ENCODE measurements at places on chromosomes 1 and 21.

DNA sequence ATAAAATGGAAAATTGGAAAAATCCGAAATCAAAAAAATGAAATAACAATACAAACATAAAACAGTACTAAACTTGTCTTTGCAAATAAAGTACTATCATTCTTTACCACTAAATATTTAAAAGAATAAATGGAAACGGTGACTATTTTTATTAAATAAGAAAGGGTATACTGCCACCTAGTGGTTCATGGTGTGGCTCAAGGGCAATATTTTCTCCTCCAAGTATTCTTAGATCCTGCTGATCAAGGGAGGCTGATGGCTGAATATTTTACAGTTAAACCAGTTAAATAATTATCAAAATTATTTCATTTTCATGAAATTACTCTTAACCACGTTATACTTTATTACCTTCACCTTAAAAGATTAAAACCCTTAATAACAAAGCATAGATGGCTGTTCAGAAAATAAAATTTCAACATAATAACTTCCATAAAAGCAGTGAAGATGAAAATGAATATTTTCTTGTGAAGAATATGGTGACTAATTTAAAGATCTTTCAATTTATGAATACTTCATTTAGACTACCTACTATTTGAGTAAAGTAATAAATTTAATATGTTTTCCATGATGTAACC lies 1793.9 kb downstream of the NCAM2 start:
- no peak for DNase-seq

GRCh38 chr1:235601104-235601503 lies 48.5 kb downstream of the GNG4 start:
- no peak for DNase-seq

- DNase-seq, result no peak
These were observed 585.4 kb upstream of the PLXNA2 start for GRCh38 chr1:208829595-208829994.

DNA sequence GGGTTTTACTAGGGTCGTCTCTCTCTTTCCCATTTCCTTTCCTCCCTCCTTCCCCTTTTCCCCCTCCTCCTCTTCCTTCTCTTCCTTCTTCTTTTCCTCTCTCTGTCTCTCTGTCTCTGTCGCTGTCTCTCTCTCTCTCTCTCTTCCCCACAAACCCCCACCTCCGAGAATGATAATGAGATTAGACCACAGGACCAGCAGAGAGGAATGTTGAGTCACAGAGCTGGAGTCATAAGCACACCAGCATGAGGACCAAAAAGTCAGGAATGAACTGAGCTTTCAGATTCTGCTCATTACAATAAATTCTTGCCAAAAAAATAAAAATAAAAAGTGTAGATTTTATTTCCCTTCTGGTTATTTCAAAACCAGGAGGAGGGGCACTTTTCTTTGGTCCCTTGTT lies 377.4 kb downstream of the LTN1 start:
- DNase-seq, result no peak

DNA sequence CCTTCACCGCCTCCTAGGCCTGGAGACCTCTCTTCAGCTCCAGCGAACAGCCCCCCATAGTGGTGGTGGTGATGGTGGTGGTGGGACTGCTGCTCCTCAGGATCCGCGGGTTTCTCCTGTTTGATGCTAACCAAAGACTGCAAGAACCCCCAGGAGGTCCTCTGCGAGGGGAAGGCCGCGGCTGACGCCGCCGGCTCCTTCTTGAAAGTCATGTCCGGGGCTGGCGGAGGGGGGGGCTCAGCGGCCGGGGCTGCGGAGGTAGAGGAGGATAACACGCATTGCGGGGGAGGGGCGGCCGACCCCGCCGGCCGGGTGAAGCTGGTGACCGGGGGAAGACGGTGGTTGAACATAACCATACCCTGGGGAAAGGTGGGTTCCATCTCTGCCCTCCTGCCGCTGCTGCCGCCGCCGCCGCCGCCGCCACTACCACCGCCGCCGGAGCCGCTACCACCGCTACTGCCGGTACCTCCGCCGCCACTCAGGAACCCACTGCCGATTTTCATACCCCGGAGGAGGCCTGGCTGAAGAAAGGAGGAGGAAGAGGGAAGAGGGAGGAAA lies 554 bp downstream of the ZNF281 start:
- peak; percentile 13 for DNase-seq

- DNase-seq, result no peak
These were observed 363.6 kb upstream of the VAMP3 start for GRCh38 chr1:7407544-7407895.

DNA sequence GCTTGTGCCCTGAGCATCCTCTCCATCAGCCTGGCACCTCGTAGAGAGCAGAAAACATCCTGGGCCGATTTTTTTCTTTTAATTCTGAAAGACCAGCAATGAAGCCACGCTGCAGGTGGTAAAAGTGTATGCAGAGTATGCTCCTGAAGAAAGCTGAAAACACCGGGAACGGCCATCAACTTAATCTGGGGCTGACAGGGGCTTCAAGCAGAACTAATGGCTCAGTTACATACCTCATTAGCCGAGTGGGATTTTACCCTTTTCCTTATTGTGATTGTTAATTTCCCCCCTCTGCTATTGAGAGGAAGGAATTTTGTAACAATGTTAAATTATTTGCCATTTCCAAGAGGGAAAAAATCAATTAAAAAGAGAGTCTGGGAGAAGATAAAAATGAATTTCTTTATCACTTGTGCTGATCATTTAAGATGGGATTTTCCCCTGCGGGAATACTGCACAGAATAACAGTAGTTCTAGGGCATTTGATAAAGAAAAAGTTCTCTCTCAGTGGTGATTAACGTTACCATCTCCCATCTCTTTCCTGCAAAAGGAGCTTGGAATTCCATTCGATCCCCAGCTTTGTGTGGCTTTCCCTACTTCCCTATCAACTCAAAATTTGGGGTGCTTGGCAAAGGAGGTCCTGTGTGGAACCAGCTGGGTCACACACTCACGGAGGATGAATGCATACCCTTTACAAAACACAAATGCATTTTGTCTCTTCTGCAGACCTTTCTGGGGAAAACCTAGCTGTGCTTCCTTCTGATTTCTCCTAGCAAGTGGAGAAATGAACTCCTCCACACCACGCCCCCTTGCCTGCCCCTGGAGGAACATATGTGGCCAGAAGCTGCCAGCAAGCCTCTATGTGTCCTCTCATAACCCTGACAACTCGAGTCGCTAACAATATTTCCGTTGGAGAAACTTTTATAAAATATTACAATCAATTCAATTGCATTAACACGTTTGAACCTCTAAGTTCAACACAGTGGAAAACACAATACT lies 70.9 kb downstream of the RRAGC start:
- DNase-seq, result no peak

GRCh38 chr1:17686258-17686657 lies 68.9 kb upstream of the ACTL8 start:
- DNase-seq, result no peak

- DNase-seq, result no peak
These were observed 13.3 kb downstream of the TRPM2 start for GRCh38 chr21:44366586-44367211.

DNA sequence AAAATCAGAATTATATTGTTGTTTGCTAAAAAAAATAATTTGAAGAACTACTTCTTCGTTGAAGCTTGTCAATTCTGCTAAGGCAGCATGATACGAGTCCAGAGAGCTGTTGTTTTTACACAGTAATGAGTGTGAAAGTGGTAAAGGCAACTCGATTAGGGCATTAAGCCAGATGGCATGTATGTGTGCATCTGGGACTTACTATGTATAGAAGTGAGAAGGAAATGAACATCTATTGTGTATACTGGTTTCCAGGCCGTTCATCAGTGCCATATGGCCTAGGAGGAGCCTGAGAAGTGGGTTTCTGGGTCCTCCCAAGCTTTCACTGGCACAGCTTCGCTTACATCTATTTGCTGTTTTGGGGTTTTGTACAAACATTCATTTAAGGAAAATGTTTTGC lies 5.7 kb downstream of the CTPS1 start:
- no peak for DNase-seq

GRCh38 chr1:159122005-159122621 lies 45.5 kb upstream of the AIM2 start:
- DNase-seq, result no peak

- no peak for DNase-seq
These were observed 99.9 kb upstream of the SGIP1 start for GRCh38 chr1:66434096-66434495.

DNA sequence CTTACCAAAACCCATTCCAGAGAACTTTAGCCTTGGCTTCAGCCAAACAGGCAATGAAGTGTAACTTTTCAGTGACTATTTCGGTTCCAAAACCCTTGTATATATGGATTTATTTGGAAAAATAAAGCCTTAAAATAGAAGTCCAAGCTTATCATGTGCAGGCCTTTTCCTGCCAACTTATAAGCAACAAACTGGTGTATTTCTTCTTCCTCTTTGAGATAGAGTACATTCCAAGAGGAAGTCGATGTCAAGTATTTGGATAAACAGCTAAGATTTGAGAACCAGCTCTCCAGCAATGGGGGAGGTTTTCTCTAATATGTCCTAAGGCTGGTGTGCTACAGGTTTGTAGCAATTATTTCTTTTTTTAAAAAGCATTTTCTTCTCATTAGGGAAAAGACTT lies 407.8 kb downstream of the DUSP10 start:
- no peak for DNase-seq
